Activated T-cell treated with anti-CD3 and anti-CD28 coated beads for 24 hours (primary cell): ENCODE measurements at places on chromosomes 1 and 21.

- no peak for DNase-seq
Measured at GRCh38 chr1:46552357-46553237, 1.1 kb upstream of the KNCN start.

DNA sequence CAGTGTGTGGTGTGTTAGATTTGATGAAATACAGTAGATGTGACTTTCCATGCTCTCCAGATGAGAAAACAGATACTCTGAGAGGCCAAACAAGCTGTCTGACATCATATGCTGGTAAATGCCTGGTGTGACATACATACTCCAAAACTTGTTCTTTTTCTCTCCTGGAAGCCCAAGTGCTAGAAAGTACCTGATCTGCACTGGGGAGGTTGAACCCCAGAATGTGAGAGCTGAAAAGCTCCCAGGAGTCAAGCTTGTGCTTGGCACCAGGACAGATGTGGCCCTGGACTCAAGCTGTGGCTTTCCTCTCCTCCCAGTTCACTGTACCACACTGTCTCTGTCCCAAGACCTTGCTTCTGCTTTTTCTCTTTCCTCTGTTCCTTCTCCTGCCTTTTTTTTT lies 389.0 kb upstream of the USP24 start:
- no peak for DNase-seq

DNA sequence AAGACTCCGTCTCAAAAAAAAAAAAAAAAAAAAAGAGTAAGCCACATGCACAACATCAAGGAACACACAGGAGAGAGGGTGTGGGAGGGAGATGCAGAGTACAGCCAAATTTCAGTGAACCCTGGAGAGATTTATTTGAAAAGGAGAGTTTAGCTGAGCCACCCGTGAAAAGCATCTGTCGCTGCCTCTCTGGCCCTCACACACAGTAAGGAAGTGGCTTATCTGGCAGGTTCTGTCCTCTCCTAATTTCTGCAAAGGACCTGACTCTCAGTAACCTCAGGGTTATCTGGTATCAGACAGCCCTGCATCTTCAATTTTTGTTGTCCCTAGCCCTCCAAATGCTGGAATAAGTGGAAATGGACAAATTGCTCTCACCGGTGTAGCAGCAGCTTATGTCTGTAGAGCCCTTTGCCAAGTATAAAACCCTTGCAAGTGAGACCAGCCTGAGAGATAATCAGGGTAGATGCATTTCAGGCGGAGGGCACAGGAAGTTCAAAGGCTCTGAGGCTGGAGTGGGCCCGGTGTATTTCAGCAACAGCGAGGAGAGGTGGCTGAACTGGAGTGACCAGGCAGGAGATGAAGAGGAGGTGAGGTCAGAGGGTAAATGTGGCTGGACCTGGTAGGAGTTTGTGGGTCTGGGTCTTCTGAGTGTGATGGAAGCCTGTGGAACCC lies 16.7 kb upstream of the IL10RB start:
- DNase-seq = no peak

DNA sequence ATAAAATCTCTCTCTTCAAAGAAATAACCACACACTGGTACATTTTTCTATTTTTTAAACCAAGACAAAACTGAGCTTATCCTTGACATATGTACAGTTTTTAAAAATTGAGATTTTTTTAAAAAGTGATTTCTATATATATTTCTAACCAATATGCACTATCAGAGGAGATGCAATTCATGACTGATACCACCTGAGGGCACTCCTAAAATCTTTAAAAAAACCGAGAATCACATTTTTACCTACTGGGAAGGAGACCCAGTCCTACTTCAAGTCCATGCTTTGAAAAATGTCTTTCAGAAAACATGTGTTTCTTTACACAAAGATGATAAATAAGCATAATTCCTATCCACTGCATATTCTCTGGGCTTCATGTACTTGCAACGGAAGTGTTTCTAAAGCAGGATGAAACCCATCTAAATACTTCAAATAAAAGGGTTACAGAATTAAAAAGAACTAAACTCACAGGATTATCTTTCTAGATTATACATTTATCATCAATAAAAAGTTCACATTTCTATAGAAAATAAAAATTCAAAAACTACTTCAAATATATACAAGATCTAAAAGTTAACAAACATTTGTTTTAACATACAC lies 98.6 kb downstream of the ENAH start:
- DNase-seq = no peak

- DNase-seq = no peak
Measured at GRCh38 chr1:145757420-145757819, 38.1 kb downstream of the CD160 start.

- no peak for DNase-seq
Measured at GRCh38 chr1:44810101-44810761, 1.9 kb downstream of the BTBD19 start.

- DNase-seq = no peak
Measured at GRCh38 chr1:111283838-111284237, 6.8 kb upstream of the CHIA start.

DNA sequence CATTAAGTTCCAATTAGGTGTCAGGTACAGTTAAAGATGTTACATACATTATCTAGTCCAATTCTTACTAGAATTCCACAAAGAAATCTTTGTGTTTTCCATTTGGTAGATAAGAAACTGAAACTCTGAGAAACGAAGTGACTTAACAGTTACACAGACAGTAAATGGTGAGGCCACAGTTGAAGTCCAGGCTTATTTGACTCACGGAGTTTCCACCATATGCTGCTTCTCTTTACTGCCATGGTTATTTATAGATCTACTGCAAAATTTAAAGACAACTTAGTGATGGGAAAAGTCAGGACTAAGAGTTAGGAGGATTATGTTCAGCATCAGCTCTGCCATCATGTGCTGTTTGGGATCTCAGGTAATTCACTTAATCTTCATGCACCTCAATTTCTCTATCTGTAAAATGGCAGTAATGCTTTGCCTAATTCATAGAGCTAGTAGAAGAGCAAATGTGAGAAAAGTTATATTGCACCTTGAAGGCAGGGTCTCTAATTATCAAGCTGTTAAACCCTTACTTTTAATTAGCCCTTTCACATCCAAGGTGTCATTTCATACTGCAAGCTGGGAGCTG lies 26.2 kb upstream of the SAMSN1 start:
- DNase-seq = no peak

- DNase-seq = peak; percentile 39
Measured at GRCh38 chr1:117895482-117896114, 33.8 kb downstream of the GDAP2 start.

DNA sequence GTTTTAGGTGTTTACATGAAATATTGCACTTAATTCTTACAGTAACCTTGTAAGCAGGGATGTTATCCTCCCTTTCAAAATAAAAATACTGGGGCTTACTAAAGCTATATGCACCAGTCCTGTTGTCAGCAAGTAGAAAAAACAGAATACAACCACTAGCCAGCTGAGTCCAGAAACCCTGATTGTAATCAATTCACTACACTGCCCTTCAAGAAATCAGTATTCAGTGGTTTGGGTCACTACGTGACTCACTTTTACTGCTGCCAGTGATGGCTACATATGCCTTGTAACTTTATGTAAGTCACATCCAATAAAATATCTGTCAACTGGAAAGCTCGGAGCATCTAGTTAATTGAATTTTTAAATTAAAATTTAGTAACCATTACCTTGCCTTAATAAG lies 376.3 kb upstream of the DEPDC1 start:
- no peak for DNase-seq

DNA sequence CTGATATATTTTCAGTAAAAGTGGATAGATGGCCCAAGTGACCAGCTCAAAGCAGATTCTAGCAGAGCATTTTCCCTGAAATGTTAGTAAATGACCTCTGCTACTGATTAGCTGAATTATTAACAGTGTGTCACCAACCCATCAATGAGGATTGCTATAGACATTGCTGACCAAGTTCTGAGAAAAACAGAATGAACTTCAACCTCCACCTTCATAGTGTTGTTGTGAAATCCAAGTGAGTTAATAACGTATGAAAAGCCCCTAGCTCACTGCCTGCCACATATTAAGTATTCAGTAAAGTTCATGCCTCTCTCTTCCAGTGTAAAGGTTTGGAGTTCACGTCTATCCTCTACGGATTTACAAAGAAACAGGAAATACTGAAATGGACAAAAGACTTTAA lies 15.8 kb downstream of the PLPP3 start:
- DNase-seq = no peak

- no peak for DNase-seq
Measured at GRCh38 chr1:234168061-234168724, 205.1 kb upstream of the COA6 start.

DNA sequence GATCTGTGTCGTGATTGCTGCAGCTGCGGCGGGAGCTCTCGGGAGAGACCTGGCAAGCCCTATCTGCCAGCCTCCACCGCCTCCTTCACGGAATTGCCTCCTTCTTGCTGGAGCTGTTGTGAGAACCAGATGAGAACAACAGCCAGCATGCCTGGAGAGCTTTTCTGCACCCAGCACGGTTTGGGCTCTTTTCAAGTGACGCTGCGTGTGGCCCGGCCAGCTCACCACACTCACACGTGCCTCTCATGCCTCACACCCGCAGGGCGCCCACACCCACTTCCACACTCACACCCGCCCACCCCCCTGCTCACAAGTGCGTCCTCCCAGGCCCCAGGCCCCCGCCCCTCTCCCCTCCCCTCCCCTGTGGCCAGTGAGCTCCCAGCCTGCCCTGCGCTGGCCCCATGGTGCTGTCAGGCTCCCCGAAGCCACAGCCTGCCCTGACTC lies 135.7 kb upstream of the RUNX3 start:
- no peak for DNase-seq

DNA sequence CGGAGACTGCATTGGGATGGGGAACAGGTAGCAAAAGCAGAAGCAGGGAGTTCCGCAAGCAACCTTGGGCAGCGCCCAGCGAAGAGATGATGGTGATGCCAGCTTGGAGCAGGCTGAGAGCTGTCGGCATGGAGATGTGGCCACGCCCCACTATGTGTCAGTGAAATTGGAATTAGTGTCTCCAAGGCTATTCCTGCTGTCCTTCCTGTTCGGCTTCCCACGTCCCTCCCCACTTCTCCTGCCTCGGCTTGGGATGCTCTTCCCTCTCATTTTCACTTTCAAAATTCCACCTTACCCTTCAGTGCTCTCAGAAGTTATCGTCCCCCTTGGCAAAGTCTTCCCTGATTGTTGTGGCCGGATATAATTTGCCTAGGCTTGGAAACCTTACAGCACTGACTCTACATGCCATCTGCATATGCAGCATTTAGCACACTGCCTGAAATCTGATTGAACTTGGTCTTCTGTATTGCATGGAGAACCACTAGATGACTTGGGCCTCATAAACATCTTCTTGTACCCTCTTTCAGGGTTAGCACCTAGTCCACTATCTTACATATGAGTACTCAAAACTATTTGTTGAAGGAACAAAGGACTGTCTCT lies 270.7 kb upstream of the RUNX1 start:
- DNase-seq = no peak

DNA sequence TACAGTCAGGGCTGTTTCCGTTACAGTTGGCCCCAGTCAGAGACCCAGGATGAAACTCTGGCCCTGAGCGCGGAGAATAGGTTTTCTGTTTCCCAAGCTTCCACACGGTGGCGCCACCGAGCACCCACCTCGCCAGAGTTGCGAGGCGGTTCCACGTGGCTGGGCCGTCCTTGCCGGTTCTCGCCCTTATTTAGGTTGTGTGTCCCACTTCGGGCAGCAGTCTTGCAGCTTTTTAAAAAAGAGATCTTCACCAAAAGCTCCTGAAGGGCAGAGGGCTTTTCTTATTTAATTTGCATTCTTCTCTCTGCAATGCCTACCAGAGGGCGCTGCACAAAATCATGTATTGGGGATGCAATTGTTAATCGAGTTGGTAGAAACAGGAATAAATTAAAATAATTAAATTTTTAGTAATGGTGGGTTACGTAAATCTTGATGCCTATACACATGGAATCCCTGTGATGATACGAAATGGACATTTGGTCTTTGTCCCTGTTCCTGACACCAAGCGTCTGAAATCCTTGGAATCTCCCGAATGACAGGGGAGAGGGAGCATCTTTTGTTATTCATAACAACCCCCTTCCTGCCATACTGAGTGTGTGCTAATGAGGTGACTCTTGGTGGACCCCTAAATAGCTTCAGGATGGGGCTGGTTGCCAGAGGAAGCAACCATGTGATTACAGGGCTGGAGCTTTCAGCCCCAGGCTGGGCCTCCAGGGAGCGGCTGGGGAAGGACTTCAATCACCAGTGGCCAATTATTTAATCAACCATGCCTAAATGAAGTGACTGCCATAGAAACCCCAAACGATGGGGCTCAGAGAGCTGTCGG lies 5.6 kb upstream of the S100A7 start:
- peak; percentile 60 for DNase-seq

DNA sequence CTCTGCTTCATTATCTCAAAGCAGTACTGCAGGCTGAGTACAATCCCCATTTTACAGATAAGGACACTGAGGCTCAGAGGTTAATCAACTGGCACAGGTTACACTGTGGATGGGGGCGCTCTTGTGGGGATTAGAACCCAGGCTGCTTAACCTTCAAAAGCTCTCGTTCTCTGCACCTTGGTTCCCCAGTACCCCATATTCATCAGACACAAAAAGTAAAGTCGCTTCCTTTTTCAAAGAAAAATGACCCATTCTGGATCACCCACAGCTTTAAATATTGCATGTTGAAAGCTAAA lies 20.5 kb downstream of the SSBP3 start:
- no peak for DNase-seq

DNA sequence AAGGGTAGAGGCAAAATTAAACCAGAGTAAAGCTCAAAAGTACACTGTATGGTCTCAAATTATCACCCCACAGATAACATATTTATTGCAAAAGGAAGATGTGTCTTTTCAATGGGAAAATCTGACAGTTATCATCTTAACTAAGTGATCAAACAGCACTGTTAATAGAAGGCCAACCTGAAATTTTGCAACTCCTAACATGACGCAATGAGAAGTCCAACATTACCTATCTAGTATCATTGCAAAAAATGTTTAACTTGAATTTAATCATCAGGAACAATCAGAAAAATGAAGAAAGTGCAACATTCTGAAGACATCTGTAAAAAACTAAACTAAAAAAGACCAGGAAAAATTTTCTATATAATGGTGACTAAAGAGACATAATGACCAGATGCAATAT lies 156.7 kb upstream of the POGK start:
- DNase-seq = no peak

GRCh38 chr1:223834660-223835263 lies 11.0 kb downstream of the TP53BP2 start:
- no peak for DNase-seq

DNA sequence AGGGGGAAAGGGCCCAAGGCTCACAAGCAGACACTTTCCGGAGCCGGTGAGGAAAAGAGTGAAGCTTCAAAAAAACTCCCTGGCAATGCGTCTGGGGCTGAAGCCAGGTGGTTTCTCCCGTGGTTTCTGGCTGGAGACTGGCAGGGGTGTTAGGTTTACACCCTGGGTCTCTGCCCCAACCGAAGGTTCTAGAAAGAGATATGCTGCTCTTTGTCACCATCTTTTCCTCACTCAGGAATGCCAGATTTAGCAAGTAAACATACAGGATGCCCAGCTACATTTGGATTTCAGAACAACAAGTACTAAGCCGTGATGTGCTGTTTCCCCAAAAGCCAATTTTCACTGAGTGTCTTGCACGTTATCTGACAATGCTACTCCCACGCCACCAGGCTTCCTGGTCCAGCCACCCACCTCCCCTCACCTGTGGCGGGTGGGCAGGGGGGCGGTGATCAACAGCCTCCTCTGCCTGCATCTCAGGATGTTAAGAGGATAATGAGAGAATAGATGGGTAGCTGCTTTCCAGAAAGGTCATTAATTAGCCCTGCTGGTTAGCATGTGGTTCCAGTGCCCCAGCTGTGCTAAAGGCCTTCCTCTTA lies 69.6 kb upstream of the OLIG2 start:
- DNase-seq = no peak
